ENCODE measurements at places on chromosomes 4 and X.

- no peak for DNase-seq
Observed at GRCh38 chr4:102624505-102624904, 123.3 kb downstream of the NFKB1 start.

GRCh38 chr4:98210281-98210680, 50.9 kb upstream of the RAP1GDS1 start:
- no peak for DNase-seq

DNA sequence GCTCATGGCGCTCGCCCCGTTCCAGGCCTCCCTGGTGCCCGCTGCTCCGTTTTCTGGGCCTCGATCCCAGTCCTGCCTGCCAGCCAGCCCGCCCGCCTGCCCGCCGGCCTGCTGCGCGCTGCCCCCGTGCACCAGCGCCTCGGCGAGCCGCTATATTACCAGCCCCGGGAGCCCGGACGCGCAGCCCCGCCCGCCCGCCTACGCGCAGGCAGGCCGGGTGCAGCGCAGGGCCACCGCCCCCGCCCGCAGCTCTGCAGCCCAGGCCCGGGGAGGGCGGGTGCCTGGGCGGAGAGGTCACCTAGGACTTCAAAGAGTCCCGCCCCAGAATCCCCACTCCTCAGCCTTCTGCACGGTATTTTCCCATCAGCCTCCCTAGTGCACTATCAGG, at the start of gene MAOB:
Gene MAOB, minus strand, starts transcription at position 157 of the 388 bp plus-strand sequence. Its CDS starts 151 bp downstream, at position 6.
- no peak for DNase-seq

DNA sequence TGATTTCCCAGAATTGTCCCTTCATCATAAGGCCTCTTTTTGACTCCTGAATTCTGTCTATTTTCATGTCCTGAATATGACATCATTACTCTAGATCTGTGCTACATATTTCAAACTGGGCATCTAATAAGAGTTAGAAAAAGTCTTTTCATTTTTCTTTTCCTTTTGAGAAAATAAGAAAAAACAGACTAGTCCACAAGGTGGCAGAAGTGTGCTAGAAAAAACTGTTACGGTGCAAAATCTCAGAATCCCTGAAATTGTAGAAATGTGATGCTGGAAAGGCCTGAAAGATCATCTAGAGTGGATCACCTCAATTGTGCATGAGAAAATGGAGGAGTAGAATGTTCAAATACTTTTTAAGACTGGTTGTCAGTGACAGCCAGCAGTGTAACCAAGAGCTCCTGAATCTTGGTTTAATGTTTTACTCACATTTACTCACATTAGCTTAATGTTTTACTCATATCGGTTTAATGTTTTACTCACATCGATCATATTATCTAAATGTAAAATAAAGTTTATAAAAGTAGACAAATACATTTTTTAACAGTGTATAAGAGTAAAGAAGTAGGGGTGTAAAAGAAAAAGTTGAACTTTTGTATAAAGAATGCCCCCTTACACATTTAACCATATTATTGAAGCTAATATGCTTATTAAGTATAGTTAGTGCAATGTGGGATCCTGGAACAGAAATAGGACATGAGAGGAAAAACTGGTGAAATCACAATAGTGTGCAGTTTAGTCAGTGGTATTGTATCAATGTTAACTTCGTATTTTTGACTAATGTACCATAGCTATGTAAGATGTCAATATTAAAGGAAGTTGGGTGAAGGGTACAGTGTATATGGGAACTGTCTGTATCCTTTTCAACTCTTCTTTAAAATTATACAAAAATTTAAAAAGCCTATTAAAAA, 15.2 kb downstream of the ASB11 start:
- DNase-seq, result no peak

DNA sequence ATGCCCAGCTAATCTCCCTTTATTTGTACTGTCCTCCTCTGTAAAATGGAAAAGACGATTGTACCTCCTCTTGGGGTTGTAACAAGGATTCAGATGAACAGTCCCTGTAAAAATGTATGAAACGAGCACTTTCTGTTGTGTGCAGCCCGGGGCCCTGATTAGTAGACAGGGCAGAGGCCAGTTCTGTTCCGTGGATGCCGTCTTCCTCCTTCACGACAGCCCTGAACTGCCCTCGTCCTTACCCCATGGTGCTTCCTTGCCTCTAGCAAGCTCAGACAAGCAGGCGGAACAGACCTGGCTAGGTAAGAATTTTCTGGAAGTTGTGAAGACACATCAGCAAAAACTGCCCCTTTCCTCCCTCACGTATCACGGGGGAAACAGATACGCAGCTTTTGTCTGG, 22.3 kb upstream of the TADA2B start:
- no peak for DNase-seq

DNA sequence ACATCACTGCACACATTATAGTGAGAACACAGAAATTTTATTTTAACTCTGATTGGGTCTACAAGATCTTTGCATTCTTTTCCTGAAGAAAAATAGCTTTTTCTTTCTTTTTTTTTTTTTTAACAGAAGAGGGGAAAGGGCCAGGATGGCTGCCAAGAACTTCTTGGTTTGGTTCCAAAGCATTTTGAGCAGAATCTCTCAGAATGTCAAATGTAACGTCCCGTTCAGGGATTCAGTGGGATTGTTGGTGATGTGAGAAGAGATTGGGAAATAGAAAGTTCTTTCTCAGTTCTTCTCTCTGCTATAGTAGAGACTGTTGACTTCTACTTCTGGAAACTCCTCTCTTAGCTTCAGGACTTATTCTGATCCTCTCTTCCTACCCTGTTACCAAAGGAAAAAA, 70.9 kb upstream of the CBR4 start:
- no peak for DNase-seq

GRCh38 chrX:50577326-50577725, 106.7 kb upstream of the DGKK start:
- no peak for DNase-seq

GRCh38 chrX:108732630-108733321, 3.6 kb downstream of the IRS4 start:
- no peak for DNase-seq

DNA sequence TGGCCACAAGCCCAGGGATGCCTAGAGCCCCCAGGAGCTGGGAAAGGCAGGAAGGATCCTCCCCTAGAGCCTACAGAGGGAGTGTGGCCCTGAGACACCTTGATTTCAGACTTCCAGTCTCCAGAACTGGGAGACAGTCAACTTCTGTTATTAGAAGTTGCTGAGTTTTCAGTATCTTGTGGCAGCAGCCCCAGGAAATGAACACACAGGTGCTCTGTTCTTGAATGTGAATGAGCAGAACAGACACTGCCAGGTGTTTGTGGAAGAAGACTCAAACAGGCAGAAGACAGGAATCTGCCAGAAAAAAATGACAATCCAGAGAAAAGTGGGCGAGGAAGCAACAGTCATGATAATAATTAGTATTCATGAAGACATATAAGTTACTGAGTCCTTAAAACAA, 64.5 kb upstream of the STS start:
- no peak for DNase-seq

DNA sequence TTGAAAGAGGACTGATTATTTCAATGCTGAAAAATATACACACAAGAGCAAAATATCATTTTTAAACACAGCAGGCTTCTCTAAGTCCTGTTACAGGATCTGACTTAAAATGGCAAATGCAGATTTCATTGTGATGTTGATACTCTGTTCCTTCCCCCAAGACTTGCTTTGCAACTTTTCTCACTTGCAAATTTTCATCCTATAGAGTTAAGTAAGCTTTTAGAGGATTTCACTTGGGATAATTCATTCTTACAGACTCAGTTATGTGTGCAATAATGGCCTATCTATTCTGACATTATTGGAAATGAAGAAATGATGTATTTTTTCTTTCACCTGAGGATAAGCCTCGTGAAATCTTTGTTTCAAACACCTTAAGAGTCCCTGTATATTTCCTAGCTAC, 2403.2 kb downstream of the ARAP2 start:
- no peak for DNase-seq

GRCh38 chrX:13545726-13546125, 23.7 kb upstream of the EGFL6 start:
- no peak for DNase-seq

GRCh38 chrX:24480400-24480865, 15.3 kb downstream of the PDK3 start:
- no peak for DNase-seq

- DNase-seq, result no peak
Observed at GRCh38 chr4:115418635-115419396, 305.4 kb upstream of the NDST4 start.

DNA sequence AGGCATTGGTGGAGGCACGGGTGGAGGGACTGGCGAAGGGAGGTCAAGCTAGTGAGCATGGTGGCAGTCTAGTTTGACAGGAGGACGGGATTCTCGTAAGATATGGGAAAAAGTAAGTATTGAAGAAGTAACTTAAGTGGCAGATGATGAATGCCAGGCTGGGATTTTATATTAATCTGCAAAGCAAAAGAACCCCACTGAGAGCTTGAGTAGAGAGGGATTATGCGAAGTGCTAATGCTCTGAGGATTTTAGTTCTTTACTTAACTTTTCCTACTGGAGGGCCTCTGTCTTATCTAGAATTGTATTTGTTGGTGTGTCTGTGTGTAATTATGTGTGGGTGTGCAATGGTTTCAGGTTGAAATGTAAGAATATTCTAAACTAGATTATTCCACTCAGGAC, 327.9 kb downstream of the FAT4 start:
- DNase-seq, result no peak

DNA sequence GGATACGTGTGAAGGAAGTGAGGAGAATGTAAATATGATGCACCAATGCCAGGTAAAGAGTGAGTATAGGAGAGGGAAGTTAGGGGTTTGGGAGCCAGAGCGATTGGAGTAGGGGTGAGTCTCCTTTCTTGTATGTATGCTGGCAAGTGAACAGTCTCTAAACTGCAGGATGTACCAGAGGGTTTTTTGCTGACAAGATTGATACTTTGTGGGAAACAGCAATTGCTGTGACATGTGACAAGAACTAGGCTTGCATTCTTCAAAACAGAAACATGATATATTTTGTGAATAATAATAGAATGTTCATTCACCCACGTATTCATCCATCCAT, 706 bp downstream of the CHIC1 start:
- no peak for DNase-seq

GRCh38 chr4:38805530-38806145, 1.0 kb upstream of the TLR1 start:
- DNase-seq, result no peak

DNA sequence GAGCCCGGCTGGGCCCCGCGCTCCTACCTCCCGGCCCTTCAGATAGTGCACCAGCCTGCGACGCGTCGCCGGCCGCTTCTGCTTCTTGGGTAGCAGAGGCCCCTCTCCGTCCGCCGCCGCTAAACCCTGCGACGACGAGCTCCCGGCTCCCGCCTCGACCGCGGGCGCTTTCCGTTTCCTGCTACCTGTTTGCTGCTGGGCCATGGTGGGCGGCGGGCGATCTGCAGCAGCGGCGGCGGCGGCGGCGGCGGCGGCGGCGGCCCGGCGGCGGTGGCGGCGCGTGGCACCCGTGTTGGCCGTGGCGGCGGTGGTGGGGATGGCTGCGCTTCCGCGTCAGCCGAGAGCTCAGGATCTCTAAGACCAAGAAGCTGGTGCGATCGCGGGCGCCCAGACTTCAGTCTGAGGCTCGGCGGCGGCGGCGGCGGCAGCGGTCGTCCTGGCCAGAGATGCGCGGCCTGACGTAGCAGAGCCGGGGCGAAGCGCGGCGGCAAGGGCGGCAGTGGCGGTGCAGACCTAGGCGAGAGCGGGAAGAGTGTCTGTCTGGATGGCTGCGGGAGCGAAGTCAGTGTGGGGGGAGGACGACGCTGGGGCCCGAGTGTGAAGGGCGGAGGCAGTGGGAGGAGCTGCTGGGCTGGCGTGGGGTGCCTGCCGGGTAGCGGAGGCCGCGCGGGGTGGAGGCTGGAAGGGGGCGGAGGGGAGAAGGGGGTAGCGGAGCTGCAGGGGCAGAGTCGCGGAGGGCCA, at the start of gene DCAF12L2:
Gene DCAF12L2, minus strand, starts transcription at position 569 of the 741 bp plus-strand sequence. Its CDS starts 365 bp downstream, at position 204.
- no peak for DNase-seq

GRCh38 chr4:39608451-39608850, 30.2 kb downstream of the SMIM14 start:
- no peak for DNase-seq

DNA sequence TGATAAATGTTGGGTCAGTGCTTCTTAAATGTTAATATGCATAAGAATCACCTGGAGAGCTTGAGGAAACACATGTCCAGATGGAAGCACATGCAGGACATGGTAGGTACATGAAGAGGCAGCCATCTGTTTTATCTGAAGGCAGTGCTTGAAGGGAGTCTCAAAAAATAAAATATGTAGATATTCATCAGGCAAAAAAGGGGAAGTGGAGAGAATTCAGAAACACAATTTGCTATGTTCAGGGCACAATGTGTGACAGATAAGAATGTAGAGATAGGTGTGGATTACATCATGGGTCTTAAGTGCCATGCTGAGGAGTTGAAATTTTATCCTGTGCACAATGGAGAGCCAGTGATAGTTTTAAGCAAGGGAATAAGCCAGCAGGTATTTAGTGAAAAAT, 59.6 kb upstream of the CASK start:
- DNase-seq, result no peak

DNA sequence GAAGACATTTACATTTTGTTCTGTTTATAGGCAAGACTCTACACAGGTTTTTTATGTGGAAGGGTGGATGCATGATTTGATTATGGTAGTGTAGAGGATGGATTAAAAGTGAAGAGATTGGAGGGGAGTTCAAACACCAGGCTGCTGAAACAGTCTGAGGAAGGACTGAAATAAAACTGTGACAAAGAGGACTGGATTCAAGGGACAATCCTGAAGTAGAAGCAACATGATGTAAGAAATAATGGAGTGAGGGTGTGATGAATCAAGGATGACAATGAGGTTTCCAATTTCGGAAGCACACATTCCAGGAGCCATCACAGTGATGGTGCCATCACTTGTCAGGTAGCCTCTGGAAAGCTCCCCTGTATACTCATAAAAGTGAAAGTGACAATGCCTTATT, 103.5 kb downstream of the SYNPO2 start:
- DNase-seq, result no peak

GRCh38 chr4:4922441-4922840, 63.0 kb downstream of the MSX1 start:
- no peak for DNase-seq

- no peak for DNase-seq
Observed at GRCh38 chr4:17630228-17630627, 15.8 kb downstream of the MED28 start.

DNA sequence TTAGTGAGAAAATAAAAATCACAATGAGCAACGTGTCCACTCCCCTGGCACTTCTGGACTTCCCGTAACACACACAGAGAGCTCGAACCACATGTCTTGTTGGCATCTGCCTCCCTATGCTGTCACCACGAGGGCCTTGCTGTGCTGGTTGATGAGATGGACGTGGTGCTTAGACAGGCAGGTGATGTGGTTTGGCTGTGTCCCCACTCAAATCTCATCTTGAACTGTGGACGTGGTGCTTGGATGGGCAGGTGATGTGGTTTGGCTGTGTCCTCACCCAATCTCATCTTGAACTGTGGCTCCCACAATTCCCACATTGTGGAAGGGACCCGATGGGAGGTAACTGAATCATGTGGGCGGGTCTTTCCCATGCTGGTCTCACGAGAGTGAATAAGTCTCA, 40.0 kb downstream of the FGFRL1 start:
- no peak for DNase-seq

DNA sequence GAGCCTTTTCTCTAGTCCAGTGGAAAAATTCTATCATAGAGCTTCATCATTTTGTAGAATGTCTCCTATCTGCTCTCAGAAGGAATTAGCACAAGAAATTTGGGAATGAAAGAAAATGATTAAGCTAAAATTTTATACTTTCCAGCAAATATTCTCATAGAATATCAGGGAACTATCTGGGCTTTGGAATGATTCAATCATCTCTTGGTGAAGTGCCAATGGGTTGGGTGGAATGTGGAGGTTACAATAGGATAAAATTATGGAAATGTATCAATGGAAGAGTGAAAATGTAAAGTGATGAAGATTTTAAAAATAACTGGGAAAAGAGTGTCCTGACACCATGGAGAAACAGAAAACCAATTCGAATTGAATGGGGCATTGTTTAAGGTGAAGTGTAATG, 119.0 kb upstream of the MID1 start:
- DNase-seq, result no peak

Data from stimulated activated CD8-positive, alpha-beta memory T cell treated with anti-CD3 and anti-CD28 coated beads, Interleukin-4, amount 100 ng/mL, for 1 hour (primary cell).